ENCODE measurements at places on chromosomes 1 and 21.

DNA sequence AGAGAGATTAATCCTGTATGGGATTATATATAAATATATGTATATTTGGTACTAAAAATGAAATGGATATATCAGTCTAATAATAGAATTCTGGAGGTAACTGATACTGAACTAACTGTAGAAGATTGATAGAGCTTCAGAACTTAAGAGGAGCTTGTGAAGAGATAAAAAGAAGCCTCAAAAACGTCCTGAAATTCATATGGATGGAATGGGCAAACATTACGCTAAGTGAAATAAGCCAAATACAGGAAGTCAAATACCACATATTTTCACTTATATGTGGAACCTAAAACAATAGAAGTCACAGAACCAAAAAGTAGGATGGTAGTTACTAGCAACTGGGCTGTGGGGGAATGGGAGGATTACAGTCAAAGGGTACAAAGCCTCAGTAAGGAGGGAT is 36.0 kb upstream of the ADGRL4 start:
- DNase-seq: no peak

DNA sequence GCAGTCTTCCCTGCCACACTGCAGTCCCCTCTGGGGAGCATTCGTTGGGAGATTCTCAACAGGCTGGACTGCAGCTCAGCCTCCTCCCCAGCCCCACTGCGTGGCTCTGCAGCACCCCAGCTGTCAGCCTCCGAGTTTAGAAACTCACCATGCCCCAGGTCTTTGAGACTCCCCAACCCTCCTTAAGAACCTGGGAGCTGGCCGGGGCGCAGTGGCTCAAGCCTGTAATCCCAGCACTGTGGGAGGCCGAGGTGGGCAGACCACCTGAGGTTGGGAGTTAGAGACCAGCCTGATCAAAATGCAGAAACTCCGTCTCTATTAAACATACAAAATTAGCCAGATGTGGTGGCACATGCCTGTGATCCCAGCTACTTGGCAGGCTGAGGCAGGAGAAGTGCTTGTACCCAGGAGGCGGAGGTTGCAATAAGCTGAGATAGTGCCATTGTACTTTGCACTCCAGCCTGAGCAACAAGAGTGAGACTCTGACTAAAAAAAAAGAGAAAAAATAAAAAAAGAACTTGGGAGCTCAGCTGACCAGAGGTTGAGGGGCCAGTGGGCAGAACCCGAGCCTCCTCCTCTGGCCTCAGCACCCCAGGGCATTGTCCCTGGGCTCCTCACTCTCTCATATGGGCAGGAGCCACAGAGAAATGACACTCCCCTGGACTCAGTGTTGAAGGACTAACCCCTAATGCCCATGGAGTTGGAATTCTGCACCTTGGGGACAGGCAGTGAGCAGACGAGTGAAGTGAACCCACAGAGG is 5.6 kb downstream of the OLIG2 start:
- DNase-seq: no peak

GRCh38 chr1:224777180-224777579 is 152.3 kb upstream of the DNAH14 start:
- no peak for DNase-seq

DNA sequence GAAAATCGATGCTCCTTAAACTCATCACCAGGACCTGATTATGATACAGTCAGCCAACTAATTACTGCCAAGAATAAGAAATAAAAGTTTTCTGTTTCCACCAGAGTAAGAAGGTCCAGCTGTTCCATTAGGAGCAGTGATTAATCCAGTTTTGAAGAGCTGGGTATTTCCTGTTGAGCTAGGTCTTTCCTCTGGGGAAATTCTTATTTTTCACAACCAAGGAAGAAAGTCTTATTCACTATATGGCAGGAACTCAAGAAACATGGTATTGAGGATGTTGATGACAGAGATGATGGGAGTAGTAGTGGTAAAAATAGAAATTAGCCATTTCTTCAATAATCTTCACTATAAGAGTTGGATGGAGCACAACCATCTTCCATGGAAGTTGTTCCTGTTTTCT is 374.6 kb upstream of the RUNX1 start:
- DNase-seq: no peak

- no peak for DNase-seq
Measured at GRCh38 chr1:3227351-3227704, 158.3 kb downstream of the PRDM16 start.

DNA sequence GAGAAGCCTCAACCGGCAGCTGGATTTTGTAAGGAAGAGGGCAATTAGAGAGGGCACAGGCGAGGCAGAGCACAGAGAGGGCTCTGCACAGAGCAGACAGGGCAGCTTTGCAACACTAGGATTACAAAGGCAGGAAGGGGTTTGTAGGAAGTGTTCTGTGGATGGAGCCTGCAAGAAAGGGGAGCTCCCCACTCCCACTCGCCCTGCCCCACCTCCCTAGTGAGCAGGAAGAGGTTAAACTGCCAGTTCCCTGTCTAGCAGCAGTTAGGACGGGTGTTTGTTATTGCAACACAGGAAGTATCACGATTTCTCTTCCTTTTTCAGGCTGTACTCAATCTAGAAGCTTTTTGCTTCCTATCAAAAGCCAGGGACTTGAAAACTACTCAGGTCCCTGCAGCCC is 63.3 kb upstream of the LRRC8D start:
- no peak for DNase-seq

DNA sequence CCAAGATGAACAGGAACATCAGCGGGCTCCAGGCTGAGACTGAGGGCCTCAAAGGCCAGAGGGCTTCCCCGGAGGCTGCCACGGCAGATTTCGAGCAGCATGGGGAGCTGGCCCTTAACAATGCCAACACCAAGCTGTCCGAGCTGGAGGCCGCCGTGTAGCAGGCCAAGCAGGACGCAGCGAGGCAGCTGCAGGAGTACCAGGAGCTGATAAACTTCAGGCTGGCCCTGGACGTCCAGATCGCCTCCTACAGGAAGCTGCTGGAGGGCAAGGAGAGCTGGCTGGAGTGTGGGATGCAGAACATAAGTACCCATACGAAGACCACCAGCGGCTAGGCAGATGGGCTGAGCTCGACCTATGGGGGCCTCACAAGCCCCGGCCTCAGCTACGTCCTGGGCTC is 823.4 kb upstream of the NEGR1 start:
- no peak for DNase-seq

DNA sequence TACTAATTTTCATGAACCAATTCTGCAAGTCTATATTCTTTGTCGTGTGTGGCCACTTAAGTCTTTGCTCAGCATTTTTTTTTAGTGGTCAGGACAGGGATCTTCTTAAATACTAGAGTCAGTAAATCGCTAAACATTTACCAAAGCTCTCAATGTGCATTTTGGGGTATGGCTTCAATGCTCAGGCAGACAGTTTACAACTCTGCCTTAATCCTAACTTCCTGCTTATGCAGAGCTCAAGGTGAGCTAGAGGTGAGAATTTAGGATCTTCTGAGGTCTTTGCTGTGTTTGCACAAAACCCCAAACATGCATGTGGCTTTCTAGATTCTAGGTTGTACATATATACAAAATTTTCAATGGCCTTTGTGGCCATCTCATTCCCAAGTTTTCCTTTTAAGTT is 153.0 kb downstream of the DNM3 start:
- DNase-seq: no peak
